ENCODE measurements at places on chromosomes 6 and 20.

GRCh38 chr6:158460602-158461169 is 99.2 kb upstream of the TMEM181 start:
- DNase-seq: no peak

GRCh38 chr6:167988154-167988495 is 9.3 kb upstream of the KIF25 start:
- DNase-seq: no peak

DNA sequence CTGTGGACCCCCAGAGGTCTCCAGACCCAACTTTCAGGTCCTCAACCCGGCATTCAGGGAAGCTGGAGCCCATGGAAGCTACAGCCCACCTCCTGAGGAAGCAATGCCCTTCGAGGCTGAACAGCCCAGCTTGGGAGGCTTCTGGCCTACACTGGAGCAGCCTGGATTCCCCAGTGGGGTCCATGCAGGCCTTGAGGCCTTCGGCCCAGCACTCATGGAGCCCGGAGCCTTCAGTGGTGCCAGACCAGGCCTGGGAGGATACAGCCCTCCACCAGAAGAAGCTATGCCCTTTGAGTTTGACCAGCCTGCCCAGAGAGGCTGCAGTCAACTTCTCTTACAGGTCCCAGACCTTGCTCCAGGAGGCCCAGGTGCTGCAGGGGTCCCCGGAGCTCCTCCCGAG is 950 bp downstream of the GNAS start:
- DNase-seq: no peak

DNA sequence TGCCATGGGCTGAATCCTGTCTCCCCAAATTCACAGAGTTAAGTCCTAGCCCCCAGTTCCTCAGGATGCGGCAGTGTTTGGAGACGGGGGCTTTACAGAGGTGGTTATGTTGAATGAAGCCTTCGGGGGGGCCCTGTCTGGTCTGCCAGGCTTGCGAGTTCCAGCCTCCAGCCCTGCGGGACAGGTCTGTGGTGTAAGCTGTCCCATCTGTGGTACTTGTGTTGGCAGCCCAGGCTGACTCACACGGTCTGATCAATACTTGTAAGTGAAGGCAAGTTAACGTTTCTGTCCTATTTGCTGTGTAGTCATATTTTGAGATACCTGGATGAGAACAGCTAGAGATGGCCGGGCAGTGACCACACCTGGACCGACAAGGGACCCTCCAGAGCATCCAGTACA is 51.8 kb upstream of the GPR31 start:
- DNase-seq: no peak

GRCh38 chr20:7308163-7308562 is 540.7 kb downstream of the BMP2 start:
- no peak for DNase-seq

DNA sequence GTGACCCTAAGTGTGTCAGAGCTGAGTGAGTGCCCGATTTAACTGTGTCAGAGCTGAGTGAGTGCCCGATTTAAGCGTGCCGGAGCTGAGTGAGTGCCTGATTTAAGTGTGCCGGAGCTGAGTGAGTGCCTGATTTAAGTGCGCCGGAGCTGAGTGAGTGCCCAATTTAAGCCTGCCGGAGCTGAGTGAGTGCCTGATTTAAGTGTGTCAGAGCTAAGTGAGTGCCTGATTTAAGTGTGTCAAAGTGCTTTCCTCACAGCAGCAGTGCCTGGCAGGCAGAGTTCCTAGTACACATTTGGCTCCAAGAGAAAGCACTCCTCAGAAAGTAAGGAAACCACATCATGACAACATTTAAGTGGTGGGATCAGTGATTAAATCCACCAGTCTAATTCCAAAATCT is 13.2 kb downstream of the SERAC1 start:
- no peak for DNase-seq

DNA sequence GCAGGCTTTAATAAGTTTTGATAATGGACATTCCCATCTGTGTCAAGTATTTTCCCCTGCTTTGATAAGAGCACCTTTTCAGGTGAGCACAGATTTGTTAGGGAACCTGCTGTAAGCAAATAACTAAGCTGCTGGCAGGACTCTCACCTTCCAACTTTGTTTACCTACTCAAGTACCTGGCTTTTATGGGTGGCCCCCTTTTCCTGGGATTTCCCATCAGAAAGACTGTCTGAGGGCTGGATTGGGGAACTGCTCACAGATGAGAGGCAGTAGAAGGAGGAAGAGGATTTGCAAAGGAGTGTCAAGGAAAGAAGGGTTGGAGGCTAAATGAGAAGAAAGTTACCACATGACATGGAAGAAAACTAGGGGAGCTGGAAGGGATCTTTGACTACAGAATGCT is 210.1 kb upstream of the RIMS1 start:
- DNase-seq: no peak

DNA sequence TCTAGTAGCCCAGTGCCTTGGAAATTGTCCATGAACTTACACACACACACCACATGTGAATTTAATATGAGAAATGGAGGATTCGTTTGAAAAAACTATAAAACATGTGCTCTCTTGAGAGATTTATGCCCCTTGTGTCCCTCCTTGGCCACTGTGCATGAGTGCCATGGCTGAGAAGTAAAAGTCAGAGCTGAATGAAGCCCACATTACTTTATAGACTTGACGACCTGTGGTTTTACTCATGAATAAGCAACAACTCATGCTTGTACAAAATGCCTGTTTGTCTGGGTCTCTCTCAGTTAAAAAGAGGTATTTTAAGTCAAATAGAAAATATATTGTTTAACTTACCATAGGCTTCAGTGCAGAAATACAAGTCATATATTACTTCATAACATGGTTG is 102.7 kb downstream of the KCNQ5 start:
- no peak for DNase-seq

- DNase-seq: no peak
Measured at GRCh38 chr6:26194816-26195375, 107.7 kb downstream of the HFE start.

- DNase-seq: no peak
Measured at GRCh38 chr20:49692941-49693340, 20.7 kb downstream of the B4GALT5 start.

DNA sequence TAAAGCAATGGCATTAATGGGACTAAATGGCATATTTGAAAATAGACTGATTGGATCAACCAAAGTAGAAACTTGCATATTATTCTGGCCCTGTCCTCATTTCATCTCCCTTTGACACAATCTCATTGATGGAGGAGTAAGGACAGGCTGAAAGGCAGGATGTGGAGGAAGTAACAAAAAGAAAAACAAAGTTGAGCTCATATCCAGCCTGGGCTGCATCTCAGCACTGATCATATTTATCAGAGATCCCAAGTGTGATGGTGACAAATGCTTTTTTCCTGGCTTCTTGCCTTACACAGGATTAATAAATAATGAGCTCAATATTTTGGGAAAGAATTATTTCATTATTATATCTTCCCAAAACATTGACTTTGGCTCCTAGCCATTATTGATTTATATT is 622.7 kb downstream of the CD109 start:
- DNase-seq: no peak

GRCh38 chr20:38136421-38137245 is 28.4 kb downstream of the TGM2 start:
- no peak for DNase-seq

GRCh38 chr6:123869334-123869733 is 65.7 kb downstream of the NKAIN2 start:
- no peak for DNase-seq

- no peak for DNase-seq
Measured at GRCh38 chr6:155595284-155595683, 139.6 kb upstream of the NOX3 start.

- no peak for DNase-seq
Measured at GRCh38 chr6:169145496-169145895, 108.2 kb downstream of the THBS2 start.

DNA sequence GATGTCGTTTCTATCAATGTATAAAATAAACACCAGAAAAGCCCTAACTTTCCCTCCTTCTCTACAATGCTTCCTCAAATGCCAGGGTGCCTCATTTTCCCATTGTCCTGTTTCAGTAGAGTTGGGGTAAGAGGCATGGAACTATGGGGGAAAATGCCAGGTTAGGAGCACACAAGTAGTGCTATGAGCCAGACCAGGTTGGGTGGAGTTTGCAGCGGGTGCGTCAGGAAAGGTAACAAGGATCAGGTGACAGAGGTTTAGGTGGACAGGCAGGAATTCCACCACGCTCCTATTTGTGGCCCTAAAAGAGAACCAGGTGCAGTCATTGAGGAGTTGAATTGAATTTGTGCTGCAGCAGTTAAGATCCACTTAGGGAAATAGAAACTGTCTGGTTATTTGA is 36.5 kb downstream of the SYTL3 start:
- DNase-seq: no peak

DNA sequence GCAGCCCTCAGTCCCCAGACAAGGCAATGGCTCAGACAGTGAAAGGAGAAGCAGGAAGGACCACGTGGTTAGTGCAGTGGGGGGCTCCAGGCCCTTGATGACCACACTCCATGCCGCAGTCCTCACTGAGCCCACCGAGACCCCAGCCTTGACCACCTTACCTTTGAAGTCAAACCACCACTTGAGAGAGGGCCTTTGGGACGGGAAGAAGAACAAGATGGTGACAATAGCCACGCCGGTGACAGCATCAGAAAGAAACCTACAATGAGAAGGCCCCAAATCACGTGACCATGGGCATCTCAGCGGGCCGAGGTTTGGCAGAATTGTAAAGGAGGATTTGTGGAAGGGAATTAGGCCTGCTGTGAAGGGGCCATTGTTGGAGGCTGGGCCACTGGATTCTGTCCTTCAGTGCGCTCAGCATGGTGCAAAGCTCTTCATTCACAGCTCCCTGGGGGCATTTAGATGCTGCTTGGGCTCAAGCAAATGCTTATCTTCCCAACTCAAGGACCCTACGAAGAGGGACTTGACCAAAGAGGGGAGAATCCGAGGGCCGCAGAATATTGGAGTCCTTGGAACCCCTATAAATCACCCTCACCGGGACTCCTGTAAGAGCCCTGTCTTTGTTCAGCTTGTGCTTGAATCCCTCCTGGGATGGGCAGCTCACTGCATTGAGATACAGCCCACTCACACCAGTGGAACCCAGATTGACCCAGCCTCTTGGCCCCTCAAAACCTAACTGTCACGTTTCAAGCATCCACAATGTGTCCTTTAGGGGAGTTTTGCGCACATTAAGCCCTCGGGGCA is 33.2 kb upstream of the OCSTAMP start:
- DNase-seq: no peak

- no peak for DNase-seq
Measured at GRCh38 chr20:58623579-58624473, 27.3 kb upstream of the STX16 start.

- DNase-seq: no peak
Measured at GRCh38 chr6:137680705-137681346, 186.2 kb upstream of the TNFAIP3 start.

DNA sequence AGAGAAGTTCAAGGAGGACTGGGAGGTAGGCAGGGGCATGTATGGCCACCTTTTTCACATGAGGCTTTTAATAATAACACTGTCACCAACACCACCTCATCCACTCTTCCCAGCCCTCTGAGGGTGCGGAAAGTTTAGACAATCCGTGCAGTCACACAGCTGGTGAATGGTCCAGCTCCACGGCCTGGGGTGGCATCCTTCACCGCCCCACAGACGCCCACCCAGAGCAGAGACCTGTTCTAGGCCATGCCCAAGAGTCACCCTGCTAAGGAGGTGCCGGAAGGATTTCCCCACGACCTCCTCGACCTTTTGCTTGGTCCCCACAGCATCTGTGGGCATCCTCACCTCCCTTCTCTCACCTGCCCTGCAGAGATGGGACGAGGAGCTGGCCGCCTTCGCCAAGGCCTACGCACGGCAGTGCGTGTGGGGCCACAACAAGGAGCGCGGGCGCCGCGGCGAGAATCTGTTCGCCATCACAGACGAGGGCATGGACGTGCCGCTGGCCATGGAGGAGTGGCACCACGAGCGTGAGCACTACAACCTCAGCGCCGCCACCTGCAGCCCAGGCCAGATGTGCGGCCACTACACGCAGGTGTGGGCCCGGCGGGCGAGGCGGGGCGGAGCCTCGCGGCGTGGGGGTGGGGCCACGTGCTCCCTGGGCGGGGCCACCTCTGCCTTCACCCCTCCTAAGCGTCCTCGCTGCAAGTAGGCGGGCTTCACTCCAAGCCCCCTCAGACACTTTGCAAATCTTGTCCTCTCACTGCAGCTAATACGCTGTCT is 4.4 kb downstream of the PI16 start:
- DNase-seq: no peak

- peak; percentile 57 for DNase-seq
Measured at GRCh38 chr6:127514773-127515227, 4.3 kb downstream of the MTCL3 start.

DNA sequence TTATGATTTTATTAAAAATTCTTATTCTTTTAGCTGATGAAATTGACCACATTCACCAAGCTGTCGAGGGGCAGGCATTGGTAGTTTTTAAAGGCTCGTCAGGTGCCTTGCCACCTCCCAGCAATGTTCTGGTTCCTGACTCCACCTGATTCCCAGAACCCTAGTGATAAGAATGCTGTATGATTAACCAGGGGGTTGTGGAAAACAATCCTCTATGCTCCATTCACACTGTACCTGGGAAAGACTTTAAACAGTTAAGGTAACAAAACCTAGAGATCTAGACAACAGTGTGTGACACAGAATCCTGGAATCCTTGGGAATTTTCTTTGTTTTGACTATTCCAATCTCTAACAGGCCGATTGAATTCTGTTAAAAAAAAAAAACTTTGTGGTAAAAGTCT is 165.7 kb upstream of the OLIG3 start:
- no peak for DNase-seq

DNA sequence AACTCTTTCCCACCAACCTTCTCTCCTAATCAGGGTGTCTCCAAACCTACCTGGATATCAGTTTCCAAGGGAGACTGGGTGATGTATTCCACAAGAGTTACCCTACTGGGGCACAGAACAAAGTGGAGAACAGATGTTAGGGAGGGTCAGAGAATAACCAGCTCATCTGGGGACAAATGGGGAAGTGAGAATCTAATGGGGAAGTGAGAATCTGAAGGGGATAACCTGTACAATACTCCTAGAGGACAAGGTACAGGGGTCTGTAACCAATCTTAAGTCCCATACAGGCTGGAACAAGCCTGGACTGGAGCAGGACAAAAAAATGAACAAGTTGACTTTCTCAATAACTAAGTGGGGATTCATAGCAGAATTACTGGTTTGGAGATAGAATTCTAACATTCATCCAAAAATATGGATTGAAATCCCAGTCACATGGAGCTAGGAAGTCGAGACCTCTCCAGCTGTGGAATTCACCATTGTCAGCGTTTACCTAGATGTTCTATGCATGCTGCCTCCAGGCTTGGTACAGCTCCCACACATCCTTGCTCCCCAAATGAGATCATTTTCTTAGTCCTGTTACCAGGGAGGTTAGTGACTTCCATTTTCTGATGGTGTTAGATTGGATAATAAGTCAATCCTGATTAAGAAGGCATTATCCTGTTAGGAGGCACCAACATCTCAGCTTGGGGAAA is 214.8 kb upstream of the MOCS1 start:
- no peak for DNase-seq

Measured in activated CD4-positive, alpha-beta T cell treated with anti-CD3 and anti-CD28 coated beads, Interleukin-2, amount 10 ng/mL, durations not matched to agents 7 days and 5 days (primary cell).